ENCODE measurements at places on chromosomes 11 and 22.

- no peak for DNase-seq
Observed at GRCh38 chr11:82974135-82974534, 72.6 kb downstream of the DDIAS start.

DNA sequence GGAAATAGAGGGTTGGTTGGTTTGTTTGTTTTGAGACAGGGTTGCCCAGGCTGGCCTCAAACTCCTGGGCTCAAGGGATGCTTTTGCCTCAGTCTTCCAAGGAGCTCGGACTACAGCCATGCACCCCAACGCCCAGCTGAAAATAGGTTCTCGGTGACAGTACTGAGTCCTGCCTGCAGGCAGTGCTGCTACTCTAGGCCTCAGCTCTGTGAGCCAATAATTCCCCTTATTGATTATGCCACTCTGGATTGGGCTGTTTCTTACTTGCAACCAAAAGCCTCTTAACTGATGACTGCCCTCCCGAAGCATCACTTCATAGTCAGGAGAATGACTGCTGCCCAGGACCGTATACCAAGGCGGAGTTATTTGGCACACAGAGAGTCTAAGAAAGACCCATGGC lies 1.2 kb upstream of the C11orf16 start:
- DNase-seq = no peak

DNA sequence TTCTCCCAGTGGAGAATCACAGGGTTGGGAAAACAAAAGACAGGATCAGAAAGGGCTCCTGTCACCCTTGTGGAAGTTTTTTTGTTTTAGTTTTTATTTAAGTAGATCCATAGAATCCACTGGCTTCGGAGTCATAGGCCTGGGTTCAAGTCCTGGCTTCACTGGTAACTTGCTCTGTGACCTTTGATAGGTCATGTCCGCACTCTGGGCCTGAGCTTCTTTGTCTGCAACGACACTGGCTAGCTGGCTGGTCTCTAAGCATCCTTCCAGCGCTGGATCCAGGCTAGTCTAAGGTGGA lies 1.4 kb downstream of the ZFTA start:
- no peak for DNase-seq

DNA sequence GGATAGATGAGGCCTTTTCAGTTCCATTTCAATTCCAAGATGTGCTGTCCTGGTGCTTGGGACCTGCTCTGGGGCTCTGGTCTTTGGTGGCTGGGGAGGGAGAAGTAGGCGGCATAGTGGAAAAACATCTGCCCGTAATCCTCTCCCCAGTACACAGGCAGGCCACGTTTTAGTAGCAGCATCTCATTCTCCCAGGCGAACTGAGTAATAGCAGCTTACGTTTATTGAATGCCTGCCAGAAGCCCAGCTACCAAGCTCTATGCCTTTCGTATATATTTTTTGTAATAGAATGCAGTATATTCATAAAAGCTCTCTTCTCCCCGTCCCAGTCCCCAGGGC lies 11.4 kb downstream of the ACO2 start:
- no peak for DNase-seq

- DNase-seq = peak; percentile 88
Observed at GRCh38 chr22:30968015-30968923, at the start of gene MORC2. MORC2 (minus strand) TSS chr22:30968774; CDS start chr22:30967889, 885 bp downstream.

GRCh38 chr22:32354360-32355351 lies 3.0 kb upstream of the RFPL3 start:
- DNase-seq = peak; percentile 32

DNA sequence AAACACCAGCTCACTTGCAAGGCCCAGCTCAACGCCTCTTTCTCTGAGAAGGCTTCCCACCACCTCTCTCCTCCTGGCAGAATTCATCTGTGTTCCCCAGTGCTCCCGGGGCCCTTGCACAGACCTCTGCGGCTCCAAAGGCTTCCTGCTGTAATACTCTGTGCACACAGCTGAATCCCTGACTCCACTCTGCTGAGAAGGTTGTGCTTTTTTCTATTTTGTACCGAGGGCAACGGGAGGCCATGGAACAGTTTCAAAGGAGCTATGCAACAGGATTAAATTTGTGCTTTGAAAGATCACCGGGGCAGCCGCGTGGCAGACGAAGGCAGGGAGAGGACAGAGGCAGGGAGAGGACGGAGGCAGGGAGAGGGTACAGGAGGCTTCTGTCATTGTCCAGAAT lies 49.2 kb upstream of the SYT7 start:
- DNase-seq = no peak

DNA sequence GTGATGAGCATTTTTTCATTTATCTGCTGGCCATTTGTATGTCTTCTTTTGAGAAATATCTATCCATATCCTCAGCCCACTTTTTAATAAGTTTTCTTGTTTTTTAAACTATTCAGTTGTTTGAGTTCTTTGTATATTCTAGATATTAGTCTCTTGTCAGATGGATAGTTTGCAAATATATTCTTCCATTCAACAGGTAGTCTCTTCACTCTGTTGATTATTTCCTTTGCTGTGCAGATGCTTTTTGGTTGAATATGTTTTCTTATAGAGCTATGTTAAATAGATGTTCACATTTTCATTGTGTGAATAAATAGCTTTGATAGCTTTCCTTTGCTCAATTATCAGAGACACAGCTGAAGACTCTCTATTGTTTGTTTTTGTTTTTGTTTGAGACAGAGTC lies 68.2 kb upstream of the ALKBH3 start:
- no peak for DNase-seq

GRCh38 chr22:41405588-41405987 lies 23.8 kb downstream of the TEF start:
- no peak for DNase-seq

GRCh38 chr11:82792319-82792718 lies 58.7 kb upstream of the FAM181B start:
- no peak for DNase-seq

GRCh38 chr11:63888170-63889086 lies 28.5 kb downstream of the RCOR2 start:
- peak; percentile 96 for DNase-seq

GRCh38 chr11:3095712-3096361 lies 38.6 kb upstream of the CARS1 start:
- peak; percentile 25 for DNase-seq

Measured in NCI-H69 (cell line).